Cerebellar nuclear complex (tissue), 1 donor: ENCODE measurements at places on chromosomes 2 and 18.

GRCh38 chr18:8667846-8668245 lies 37.5 kb upstream of the MTCL1 start:
- DNase-seq, result no peak

- DNase-seq, result no peak
Observed at GRCh38 chr2:156704132-156704531, 268.0 kb downstream of the GPD2 start.

DNA sequence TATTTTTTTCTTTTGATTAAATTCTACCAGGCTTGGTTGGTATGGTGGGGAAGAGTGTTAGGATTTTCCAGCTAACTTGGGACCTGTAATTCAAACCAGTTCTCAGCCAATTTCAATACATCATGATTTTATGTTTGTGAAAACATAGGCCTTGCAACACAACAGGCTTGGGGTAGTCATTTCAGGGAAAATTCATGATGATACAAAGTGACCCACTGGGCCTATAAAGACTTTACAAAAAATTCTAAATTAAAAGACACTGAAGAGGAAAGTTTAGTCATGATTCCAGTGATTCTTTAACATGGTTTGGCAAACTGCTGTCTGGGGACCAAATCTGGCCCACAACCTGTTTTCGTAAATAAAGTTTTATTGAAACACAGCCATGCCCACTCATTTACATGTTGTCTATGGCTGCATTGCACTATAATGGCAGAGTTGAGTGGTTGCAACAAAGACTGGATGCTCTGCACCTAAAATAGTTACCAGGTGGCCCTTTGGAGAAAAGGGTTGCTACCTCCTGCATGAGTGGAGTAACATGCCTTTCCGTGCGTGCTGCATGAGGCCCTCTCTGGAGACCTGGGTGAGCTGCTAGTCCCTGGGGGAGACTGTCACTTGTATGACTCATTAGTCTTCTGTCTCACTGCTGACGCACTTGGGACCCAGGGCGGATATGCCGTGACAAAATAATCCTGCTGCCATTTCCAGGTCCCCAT lies 73.6 kb downstream of the NPAS2 start:
- no peak for DNase-seq

- no peak for DNase-seq
Observed at GRCh38 chr18:41449612-41450011, 505.4 kb upstream of the PIK3C3 start.

DNA sequence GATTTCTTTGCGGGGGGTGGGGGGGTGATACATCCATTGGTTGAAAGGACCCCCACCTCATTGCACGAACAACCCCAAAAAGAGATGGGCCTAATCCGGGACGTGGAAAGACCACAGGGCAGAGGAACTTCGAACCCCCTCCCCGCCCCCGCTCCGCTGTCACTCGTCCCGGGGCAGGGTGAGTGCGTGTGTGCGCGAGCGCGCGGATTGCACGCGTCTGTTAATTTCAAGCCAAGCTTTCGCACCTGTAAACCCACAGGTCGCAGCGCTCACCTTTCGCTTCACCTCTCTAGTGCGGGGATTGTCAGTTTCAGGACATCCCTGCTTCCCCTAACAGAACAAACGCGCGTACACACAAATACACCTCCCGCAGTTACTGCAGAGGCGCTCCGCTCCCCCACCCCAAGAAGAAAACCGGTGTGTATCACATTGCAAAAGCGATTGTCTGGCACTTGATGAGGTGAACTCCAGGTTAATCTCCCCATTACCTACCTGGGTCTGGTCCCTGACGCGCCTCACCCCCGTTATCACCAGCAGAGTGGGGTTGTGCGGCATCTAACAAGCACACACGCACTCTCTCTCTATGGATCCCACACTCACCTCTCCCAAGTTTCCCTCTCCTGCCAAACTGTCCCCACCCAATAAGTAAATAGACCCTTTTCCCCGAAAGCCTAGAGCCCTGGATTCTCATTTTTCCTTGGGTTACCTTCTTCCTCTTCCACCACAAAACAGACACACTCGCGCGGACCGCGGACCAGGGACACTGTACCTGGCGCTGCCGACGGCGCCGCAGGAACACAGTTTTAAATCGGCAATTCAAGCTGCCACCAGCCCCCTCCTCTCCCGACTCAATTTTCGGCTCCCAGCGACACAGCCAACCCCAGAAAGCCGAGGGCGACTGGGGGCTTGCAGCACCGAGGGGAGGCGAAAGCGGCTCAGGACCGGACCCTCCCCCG lies 1.0 kb downstream of the CYP26B1 start:
- DNase-seq, result no peak
